ENCODE measurements at places on chromosomes 6 and 20.

DNA sequence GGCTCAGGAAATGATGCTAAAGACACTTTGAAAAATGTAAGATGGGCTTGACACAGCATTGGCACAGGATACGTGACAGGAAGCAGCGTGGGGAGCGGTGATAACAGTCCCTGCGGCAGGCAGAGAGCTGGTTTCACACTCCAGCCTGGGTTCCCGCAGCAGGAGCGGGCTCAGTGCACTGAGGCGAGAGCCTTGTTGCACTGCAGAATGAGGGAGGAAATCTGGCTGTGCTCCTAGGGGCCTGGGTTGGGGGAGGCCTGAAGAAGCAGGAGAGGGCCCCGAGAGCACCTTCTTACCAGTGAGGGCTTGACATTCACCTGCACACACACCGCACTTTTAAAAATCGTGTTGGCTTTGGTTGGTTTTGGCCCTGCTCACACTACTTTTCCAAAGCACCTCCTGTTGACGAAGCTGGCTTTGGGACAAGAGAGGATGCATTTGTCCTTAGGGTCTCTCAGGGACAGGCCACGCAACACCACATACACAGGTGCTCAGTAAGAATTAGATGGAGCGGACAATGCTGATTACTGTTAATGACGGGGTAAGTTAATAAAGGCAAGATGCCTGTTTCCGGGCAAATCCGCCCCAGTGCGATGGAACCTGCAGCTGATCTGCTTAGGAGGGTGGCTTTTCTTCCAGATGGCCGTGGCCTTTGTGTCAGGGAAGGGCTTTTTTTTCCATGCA, 49.4 kb upstream of the ARMC2 start:
- DNase-seq = no peak

- DNase-seq = no peak
Measured at GRCh38 chr6:159915397-159915796, 24.6 kb downstream of the MAS1 start.

DNA sequence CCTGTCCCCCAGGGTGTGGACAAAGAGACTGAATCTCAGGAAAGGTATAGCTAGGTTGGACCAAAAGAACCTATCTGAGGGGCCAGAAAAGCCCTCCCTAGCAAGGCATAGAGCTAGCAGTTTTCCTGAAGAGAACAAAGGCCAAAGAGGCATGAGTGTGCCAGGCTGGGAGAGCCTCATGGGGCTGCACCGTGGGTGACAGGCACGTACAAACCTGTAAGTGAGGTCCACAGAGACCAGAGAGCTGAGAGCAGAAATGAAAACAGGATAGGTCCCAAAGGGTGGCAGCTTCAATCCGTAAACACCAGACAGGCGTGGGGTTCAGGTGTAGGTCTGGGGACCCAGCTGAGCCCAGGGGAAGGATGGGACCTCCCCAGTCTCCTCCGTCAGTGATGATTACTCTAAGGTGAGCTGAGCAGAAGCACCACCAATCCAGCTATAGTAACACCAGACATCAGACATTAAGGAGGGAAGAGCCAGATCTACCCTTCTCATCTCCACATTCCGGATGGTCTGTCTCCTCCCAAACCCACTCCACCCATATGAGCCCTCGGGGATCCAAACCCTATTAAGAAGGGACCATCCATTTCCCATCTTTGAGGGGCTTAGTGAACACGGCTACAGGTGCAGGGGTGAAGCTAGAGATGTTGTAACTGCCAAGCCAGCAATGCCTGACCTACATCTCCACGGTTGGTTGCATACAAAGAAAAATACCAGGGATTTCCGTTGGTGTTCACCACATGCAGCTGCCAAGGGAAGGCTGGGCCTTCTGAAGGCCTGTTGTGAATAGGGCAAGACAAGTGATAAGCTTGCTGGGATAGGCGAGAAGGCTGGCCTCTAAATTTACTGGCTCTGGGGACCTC, 38.3 kb downstream of the BCL2L1 start:
- no peak for DNase-seq

GRCh38 chr20:45408646-45409213, 641 bp downstream of the DBNDD2 start:
- DNase-seq = no peak

GRCh38 chr6:149723771-149724417, 6.0 kb upstream of the LATS1 start:
- peak; percentile 32 for DNase-seq

DNA sequence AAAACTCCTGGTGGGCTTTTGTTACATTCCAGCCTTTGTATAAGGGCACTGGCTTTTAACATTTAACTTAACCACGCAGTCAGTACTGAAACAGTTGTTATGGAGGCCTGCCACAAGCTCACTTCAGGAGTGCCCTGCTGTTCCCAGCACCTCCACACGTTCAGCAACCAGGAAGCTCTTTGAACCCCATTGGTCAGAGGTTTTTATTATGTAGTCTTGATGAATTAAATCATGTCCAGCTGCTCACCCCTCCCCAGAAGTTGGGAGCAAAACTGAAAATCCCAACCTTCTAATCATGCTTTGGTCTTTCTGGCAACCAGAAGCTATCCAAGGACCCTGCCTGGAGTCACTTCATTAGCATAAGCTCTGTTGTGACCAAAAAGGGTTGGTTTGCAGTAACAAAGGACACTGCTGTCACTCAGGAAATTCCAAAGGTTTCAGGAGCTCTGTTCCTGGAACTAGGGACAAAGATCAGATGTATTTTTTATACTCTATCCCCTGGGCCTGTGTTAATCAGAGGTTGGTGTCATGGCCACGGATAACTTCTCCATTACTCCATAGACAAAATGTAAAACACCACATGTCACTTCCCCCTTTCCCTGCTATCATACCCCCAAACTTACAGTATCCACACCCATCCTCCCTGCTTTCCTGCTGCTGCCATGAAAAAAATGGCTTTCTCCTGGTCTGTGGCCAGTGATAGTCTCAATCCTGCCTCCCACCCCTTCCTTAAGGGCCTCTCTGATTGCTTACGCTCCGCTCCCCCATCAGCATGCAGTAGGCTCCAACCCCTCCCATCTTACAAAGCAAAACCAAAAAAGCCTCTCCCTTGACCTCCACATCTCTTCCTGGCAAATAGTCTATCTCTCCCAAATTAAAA, 3.1 kb downstream of the ARMC12 start:
- no peak for DNase-seq

DNA sequence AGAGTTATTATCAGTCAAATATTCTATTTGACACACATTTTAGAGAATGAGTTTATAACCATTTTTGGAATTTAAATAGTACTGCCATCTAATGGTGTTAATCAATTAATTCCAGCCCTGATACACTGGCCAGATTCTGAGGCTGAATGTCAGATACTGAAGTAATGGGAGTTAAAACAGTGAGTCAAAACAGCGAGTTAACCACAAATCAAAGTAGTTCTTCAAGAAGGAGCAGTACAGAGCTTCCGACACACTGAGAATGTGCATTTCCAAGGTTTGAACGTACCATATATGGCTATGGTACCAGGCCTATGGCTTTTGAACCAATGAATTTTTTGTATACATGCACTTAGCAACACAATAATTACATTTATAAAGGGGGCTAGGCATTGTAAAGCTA, 11.3 kb upstream of the CEP43 start:
- no peak for DNase-seq

- no peak for DNase-seq
Measured at GRCh38 chr6:100230953-100231316, 233.8 kb downstream of the SIM1 start.

GRCh38 chr6:54111341-54112045, at the start of gene MLIP:
MLIP (plus strand) TSS chr6:54111443; CDS start chr6:54111480, 37 bp downstream.
- DNase-seq = no peak

DNA sequence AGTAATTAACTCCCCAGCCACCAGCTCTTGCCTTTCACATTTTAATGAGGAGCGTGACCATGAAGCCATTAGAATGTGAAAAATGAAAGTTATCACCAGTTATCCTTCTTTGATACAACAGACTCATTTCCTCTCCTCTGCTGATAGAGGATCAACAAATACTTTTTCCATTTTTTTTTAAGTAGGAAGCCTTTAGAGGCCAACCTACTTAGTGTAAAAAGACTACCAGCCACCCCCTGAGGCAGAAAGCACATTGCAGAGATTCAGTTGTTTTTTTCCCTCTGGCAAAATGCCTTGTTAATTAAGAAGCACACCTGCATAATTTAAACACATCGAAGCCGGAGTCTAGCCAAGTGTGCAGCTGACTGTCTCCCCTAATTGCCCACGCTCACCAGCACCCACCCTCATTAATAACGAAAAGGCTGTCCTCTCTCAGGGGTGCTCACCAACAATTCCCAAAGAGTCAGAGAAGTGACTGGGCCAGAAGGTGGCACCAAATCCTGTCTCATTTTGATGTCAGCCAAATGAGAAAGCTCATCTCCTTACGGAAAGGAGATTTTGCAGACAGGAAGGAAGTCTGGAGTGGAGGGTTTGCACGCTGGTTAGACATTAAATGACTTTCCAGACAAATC, 60.9 kb upstream of the MC3R start:
- no peak for DNase-seq

GRCh38 chr6:123745895-123746294, 57.8 kb upstream of the NKAIN2 start:
- DNase-seq = no peak

DNA sequence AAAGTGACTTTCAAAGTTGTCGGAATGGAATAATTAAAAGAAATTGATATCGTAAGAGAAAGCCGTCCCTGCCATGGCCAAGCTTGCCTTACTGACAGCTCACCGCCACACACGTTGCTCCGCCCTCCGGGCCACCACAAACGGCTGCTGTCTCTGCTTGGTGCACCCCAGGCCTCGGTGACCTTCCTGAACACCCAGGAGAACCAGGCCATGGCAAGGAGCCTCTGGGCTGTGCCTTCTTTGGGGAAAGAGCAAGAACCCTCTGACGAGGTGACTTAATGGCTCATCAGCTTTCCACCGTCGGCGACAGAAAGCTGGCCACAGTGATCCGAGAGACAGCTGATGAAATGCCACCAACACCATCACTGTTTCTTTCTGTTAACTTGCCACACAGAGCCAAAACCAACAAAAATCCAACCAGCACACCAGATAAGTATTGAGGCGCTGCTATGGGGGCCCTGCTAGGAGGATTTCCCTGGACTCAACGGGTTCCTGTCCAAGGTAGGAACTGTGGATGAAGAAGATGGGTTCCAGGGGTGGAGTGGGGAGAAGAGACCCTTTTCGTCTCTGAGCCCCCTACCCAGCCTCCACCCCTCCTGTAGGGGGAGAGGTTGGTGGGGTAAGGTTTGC, 61.4 kb downstream of the NPEPL1 start:
- DNase-seq = no peak

GRCh38 chr6:27332692-27333641, 20.9 kb upstream of the POM121L2 start:
- no peak for DNase-seq

DNA sequence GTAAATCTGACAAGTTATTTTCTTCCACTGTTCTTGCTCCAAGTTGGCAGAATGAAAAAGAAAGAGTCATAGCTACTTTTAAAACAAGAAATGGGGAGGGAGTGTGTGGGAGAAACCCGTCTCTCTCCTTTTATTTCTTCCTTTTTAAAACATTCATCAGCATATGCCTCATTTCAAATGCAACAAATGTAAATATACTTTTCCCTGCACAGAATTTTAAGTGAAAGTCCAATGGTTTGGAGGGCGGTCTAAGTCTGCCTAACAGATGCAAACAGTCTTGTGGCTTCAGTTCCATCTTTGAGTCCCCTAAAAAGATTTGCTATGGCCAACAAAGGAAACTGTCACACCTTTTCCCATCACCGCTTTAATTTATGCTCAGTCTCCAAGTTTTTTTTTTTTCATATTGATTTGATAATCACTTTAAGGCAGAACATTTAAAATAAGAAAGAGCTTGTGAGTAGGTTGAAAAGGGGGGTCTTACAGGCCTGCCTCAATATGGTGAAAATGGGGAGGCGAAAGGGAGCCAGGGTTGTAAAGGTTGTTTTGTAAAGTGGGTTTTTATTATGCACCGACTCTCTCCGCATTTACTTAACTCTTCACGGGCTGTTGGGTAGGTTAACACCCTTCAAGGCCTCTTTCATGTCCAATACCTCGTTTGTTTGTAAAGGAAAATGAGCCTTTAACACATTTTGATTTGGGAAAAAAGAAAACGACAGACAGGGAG, 4.6 kb downstream of the TFAP2D start:
- no peak for DNase-seq

GRCh38 chr6:169868458-169868857, 117.0 kb downstream of the ERMARD start:
- no peak for DNase-seq

GRCh38 chr6:71383901-71384489, 95.4 kb downstream of the OGFRL1 start:
- no peak for DNase-seq

- no peak for DNase-seq
Measured at GRCh38 chr6:96257751-96258150, 242.0 kb downstream of the FUT9 start.
